ENCODE measurements at places on chromosomes 16 and 17. TPM values are rescaled to one million over a fixed set of nuclear protein-coding genes. Genes with fewer than 3 reads are reported as not detected.

The ASIC2 gene
- total RNA-seq, result not detected

The DPEP3 gene
- total RNA-seq, result not detected

The ASGR1 gene
- 0.81 TPM for total RNA-seq

GRCh38 chr17:1683459-1683858 lies 1.2 kb downstream of the PRPF8 start:
- no peak for DNase-seq
- peak overlapping the region; percentile 80 for H3K4me3 ChIP-seq
- H3K27me3 ChIP-seq, result no peaks in the 10 kb centered on the region

DNA sequence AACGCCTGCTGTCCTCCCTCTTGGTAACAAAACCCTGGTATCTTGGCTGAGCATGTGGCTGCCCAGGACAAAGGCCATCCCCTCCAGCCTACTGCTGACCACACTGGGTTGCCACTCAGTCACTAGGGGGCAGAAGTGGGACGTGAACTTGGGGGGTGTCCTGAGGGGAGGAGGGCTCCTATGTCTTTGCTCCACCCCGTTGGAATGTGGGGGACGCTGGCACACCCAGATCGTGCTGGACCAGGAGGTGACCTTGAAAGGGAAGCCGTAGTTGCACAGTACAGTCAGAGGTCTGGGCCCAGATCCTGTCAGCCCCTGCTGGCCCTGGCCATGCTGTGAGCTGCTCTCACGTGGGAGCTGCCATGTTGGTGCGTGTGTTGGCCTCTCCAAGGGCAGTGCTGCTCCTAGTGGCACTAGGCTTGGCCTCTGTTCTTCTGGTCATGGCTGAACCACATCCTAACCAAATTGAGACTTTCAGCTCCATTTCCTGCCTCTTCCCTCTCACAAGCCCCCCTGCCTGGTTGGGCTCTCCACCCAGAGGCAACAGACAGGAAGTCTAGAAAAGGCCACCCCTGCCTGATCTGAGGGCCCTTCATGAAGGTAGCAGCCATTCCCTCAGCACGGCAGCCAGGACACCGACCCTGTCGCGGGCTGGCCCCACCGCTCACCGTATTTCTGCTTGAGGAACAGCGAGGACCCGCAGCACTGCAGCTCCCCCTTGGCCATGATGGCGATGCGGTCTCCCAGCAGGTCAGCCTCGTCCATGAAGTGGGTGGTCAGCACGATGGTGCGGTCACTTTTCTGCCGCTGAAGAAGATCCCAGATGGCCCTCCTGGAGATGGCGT lies 29.0 kb upstream of the RNPS1 start:
- DNase-seq, result no peak
- H3K4me3 ChIP-seq, result no peak overlapping the region
- H3K27ac ChIP-seq, result no peak overlapping the region
- no peaks in the 10 kb centered on the region for H3K27me3 ChIP-seq
- no peaks in the 10 kb centered on the region for H3K4me1 ChIP-seq

GRCh38 chr17:45132572-45133463 lies 503 bp upstream of the PLCD3 start:
- H3K27ac ChIP-seq, result peak overlapping the region; percentile 100
- DNase-seq, result peak; percentile 82
- H3K4me3 ChIP-seq, result peak overlapping the region; percentile 72
- H3K36me3 ChIP-seq, result no peaks in the 10 kb centered on the region

GRCh38 chr17:327971-328370 lies 24.6 kb downstream of the RPH3AL start:
- H3K36me3 ChIP-seq, result no peaks in the 10 kb centered on the region
- H3K27ac ChIP-seq, result no peak overlapping the region
- no peaks in the 10 kb centered on the region for H3K4me1 ChIP-seq
- no peaks in the 10 kb centered on the region for H3K27me3 ChIP-seq

DNA sequence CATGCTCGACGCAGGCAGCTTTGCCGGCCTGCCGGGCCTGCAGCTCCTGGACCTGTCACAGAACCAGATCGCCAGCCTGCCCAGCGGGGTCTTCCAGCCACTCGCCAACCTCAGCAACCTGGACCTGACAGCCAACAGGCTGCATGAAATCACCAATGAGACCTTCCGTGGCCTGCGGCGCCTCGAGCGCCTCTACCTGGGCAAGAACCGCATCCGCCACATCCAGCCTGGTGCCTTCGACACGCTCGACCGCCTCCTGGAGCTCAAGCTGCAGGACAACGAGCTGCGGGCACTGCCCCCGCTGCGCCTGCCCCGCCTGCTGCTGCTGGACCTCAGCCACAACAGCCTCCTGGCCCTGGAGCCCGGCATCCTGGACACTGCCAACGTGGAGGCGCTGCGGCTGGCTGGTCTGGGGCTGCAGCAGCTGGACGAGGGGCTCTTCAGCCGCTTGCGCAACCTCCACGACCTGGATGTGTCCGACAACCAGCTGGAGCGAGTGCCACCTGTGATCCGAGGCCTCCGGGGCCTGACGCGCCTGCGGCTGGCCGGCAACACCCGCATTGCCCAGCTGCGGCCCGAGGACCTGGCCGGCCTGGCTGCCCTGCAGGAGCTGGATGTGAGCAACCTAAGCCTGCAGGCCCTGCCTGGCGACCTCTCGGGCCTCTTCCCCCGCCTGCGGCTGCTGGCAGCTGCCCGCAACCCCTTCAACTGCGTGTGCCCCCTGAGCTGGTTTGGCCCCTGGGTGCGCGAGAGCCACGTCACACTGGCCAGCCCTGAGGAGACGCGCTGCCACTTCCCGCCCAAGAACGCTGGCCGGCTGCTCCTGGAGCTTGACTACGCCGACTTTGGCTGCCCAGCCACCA lies 9.7 kb downstream of the VASN start:
- H3K27me3 ChIP-seq, result no peaks in the 10 kb centered on the region
- H3K4me3 ChIP-seq, result no peak overlapping the region
- peak; percentile 87 for DNase-seq
- H3K4me1 ChIP-seq, result peaks cover 20% of the 10 kb centered on the region

The SHCBP1 gene
- not detected for total RNA-seq

GRCh38 chr17:44123356-44124117 lies at the start of gene HDAC5:
Gene HDAC5 (minus strand): TSS chr17:44123641. CDS start chr17:44117515, 6,126 bp downstream.
- H3K36me3 ChIP-seq, result no peaks in the 10 kb centered on the region
- peak within 1 kb of the TSS; percentile 99 for H3K27ac ChIP-seq
- H3K4me1 ChIP-seq, result peaks cover 42% of the 10 kb centered on the region
- H3K4me3 ChIP-seq, result peak within 1 kb of the TSS; percentile 96

DNA sequence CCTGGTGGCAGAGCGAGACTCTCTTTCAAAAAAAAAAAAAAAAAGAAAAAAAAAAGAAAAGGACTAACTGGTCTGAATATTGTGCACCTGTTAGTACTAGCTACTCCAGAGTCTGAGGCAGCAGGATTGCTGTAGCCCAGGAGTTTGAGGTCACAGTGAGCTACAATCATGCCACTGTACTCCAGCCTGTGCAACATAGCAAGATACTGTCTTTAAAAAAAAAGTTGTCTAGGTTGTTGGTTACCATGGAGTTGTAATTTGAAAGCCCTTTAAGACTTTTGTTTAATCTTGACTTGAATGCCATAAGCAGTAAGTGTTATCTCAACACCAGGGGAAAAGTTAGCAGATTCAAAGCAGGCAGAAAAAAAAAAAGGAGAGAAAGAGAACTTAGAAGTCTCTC lies 10.9 kb upstream of the C16orf54 start:
- H3K4me3 ChIP-seq, result no peak overlapping the region
- H3K4me1 ChIP-seq, result no peaks in the 10 kb centered on the region
- H3K27ac ChIP-seq, result no peak overlapping the region
- DNase-seq, result no peak
- H3K36me3 ChIP-seq, result no peaks in the 10 kb centered on the region

GRCh38 chr17:63675607-63676546 lies 24.0 kb downstream of the LIMD2 start:
- H3K27ac ChIP-seq, result peak overlapping the region; percentile 64
- H3K4me3 ChIP-seq, result peak overlapping the region; percentile 32
- H3K36me3 ChIP-seq, result no peaks in the 10 kb centered on the region
- H3K4me1 ChIP-seq, result peaks cover 14% of the 10 kb centered on the region
- no peaks in the 10 kb centered on the region for H3K27me3 ChIP-seq

The SLC52A1 gene
- not detected for total RNA-seq

DNA sequence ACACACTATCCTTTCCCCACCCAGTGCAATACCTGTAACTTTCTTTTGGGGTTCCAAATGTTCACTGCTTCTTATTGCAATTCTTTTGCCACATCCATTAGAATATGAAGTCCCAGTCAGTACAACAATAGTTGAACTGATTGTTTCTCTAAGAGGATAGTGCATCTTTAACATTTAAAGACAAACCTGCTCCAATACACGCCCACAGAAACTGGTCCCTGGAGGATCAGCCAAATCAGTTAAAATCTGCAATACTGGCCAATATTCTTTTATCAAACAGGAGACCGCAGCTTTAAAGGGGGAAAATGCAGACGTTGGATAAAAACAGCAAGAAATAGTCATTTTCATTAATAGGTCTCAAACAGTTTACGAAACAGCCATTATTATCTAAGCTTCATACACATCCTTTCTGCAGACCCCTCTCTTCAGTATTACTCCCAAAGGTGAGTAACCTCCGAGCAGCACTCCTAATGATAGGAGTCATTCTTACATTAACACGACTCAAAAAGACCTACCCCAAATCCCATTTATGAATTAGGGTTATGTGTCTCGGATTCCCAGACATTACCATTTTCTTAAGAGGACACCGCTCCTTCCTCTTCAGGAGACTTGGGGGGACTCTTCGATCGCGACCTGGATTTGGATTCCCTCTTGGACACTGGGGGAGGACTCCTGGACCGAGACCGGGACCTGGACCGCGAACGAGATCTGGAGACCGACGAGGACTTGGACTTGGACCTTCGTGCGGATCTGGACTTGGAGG lies 1.4 kb downstream of the SRSF2 start:
- H3K4me1 ChIP-seq, result peaks cover 75% of the 10 kb centered on the region
- H3K36me3 ChIP-seq, result peaks cover 3% of the 10 kb centered on the region
- H3K27ac ChIP-seq, result peak overlapping the region; percentile 96
- peak overlapping the region; percentile 99 for H3K4me3 ChIP-seq
- H3K27me3 ChIP-seq, result no peaks in the 10 kb centered on the region
- DNase-seq, result no peak

The PLA2G10 gene
- not detected for total RNA-seq

- H3K4me1 ChIP-seq, result peaks cover 7% of the 10 kb centered on the region
- no peaks in the 10 kb centered on the region for H3K27me3 ChIP-seq
- no peak overlapping the region for H3K4me3 ChIP-seq
- DNase-seq, result no peak
These were observed 686 bp upstream of the RHOT2 start for GRCh38 chr16:667113-667779.

DNA sequence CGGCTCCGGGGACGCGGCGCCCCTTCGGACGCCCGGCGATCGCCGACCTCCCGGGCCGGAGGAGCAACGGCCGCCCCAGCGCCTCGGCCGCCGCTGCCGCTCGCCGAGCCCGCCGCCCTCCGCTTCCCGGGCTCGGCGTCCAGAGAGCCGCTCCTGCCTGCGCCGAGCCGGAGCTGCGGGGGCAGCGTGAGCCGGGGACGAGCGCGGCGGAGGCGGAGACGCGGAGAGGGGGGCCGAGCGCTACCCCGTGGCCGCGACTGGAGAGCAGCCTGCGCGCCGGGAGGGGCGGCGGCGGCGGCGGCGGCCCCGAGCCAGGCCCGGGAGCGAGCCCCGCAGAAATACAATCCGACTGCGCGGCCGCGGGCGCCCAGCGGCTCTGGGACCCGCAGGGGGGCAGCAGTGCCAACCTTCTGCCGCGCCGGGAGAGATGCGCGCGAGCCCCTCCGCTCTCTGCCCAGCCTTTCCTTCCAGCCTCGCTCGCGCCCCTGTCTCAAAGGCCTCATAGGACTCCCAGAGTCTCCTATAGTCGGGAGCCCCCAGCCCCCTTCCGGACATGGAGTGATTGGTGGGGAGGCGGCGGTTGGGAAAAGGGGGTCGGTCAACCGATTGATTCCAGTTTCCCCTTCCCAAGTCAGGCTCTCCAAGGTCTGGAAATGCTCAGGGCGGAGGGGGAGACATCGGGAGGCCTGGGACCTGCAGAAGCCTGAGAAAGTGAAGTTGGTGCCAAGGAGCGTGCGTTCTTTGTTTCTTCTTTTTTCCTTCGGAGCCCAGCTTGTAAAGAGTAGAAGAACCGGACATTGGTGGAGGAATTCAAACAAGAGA lies 1.0 kb upstream of the SDK2 start:
- H3K36me3 ChIP-seq, result no peaks in the 10 kb centered on the region
- H3K4me3 ChIP-seq, result no peak overlapping the region
- peaks cover 24% of the 10 kb centered on the region for H3K27me3 ChIP-seq
- H3K4me1 ChIP-seq, result no peaks in the 10 kb centered on the region
